Neural progenitor cell (in vitro differentiated cells): ENCODE measurements at places on chromosomes 12 and 14. TPM values are rescaled to one million over a fixed set of nuclear protein-coding genes. Genes with fewer than 3 reads are reported as not detected.
A peak's percentile ranks its signal among the peaks of the same experiment; 100 is the strongest.

DNA sequence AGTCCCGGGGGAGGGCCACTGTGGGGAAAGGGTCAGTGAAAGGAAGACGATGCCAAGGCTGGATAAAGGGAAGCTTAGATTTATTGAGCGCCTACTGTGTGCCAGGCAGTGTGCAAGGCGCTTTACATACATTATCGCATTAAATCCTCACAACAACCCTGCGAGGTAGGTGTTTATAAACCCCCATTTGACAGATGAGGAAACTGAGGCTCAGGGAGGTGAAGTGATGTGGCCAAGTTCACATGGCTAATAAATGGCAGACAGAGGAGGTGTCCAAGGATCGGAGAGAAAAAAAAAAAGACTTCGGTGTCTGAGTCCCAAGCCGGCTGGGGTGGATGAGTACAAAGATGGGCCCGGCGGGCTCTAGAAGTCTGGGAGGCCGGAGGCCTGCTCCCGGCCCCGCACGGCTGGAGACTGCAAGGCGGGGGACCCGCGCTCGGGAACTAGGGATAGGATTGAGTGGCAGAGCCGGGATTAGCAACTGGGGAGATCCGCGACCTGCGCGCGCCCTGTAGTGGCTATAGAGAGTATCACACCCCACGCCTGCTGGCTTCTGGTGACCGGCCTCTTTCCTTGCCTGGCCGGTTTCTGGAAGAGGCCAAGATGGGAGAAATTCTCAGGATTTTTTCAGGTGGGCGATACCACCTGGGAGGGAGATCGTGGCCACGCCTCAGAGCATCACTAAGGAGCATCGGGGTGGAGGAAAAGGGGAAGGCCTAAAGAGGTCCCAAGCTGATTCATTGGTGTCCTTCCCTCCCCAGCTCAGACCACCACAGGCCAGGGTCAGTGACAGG lies 3.9 kb downstream of the DDN start:
- peaks cover 27% of the 10 kb centered on the region for H3K4me1 ChIP-seq
- H3K4me3 ChIP-seq: no peak overlapping the region
- peak; percentile 94 for DNase-seq
- H3K27ac ChIP-seq: no peak overlapping the region
- no peaks in the 10 kb centered on the region for H3K36me3 ChIP-seq

- H3K4me1 ChIP-seq: no peaks in the 10 kb centered on the region
- no peaks in the 10 kb centered on the region for H3K27me3 ChIP-seq
- DNase-seq: no peak
- H3K4me3 ChIP-seq: no peak overlapping the region
Measured at GRCh38 chr12:79128956-79129355, 264.4 kb downstream of the SYT1 start.

Gene KRT2
- not detected in 2 replicates for total RNA-seq

DNA sequence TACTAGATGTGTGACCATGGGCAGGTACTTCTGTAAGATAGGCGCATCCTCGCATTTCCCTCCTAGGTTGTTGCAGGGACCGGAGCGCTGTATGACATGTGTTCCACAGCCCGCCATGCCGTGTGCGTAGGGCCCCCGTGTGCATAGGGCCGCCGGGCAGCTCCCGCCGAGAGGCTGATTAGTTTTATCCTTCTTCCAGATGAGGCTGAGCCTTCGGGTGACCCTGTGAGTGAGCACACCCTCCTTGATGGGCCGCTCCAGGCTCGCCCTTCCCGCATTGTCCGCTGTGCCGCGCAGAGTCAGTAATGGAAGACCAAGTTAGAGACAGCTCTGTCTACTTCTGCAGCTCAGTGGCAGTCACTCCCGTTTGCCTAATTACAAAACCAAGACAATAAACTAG lies 72.9 kb upstream of the DYNC1H1 start:
- no peak for DNase-seq
- no peak overlapping the region for H3K4me3 ChIP-seq
- no peaks in the 10 kb centered on the region for H3K4me1 ChIP-seq
- H3K27ac ChIP-seq: no peak overlapping the region

DNA sequence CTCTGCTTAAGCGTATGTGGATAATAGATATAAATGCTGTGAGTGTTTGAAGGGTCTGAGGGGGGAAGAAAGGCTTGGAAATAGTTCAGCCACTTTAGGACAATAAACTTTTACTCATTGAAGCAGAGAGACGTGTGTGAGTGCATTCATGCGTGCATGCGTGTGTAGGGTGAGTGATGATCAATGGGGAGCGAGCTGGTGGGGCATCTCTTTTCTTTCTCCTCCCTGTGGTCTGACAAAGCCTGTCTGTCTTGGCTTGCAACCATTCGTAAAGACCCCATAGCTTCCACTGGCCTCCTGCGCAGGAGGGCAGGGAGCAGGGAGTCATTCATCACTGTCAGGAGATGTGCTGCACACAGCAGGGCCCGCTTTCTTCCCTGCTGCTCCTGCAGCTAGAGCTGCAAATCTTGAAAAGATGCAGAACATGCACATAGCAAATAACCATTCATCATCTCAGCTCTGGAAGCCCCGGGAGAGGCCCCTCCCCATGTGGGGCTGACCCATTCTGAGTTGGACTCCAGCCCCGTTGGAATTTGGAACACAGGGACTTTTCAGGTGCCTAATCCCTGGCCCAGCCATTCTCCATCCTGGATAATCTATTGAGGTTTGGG lies 223.2 kb downstream of the PPM1H start:
- peak; percentile 74 for DNase-seq
- H3K27ac ChIP-seq: peak overlapping the region; percentile 75
- no peaks in the 10 kb centered on the region for H3K36me3 ChIP-seq
- H3K27me3 ChIP-seq: no peaks in the 10 kb centered on the region
- H3K4me1 ChIP-seq: peaks cover 69% of the 10 kb centered on the region

- peaks cover 29% of the 10 kb centered on the region for H3K4me1 ChIP-seq
- H3K4me3 ChIP-seq: peak overlapping the region; percentile 58
- H3K36me3 ChIP-seq: no peaks in the 10 kb centered on the region
- no peak for DNase-seq
Measured at GRCh38 chr12:130162745-130163460, 639 bp downstream of the FZD10 start.

DNA sequence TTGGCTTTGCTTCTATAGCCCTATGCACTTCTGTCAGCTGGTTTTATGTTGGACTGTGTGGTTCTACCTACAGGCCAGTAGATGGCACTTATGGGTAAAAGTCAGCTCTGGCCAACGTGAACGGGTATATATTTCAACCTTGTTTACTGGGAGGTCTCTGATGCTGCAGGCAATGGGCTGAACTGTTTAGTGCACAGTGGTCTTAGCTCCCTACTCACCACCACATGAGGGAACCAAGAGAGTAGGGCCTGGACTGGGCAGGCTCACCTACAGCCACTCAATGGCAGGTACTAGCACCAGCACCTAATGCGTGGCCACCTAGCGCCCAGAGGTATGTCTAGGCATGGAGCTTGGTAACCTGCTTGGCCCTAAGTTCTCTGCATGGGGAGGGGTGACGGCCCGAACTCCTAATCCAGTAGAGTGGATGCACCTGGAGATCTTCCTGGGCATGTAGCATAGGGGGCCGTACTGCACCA lies 481.8 kb downstream of the TMEM117 start:
- no peak overlapping the region for H3K4me3 ChIP-seq
- H3K27me3 ChIP-seq: no peaks in the 10 kb centered on the region
- H3K27ac ChIP-seq: no peak overlapping the region
- no peaks in the 10 kb centered on the region for H3K4me1 ChIP-seq

Gene IGF1
- not detected in 2 replicates for total RNA-seq

- DNase-seq: no peak
- peaks cover 6% of the 10 kb centered on the region for H3K4me1 ChIP-seq
- H3K36me3 ChIP-seq: no peaks in the 10 kb centered on the region
- no peak overlapping the region for H3K4me3 ChIP-seq
Measured at GRCh38 chr14:95226801-95227200, 69.5 kb upstream of the DICER1 start.
